ENCODE measurements at places on chromosomes 12 and 14.

GRCh38 chr12:80422550-80422949 lies 21.5 kb upstream of the PTPRQ start:
- DNase-seq, result no peak

- DNase-seq, result no peak
Observed at GRCh38 chr14:96617635-96618034, 115.5 kb downstream of the PAPOLA start.

GRCh38 chr14:105223260-105223659 lies 25.1 kb upstream of the BTBD6 start:
- DNase-seq, result no peak

DNA sequence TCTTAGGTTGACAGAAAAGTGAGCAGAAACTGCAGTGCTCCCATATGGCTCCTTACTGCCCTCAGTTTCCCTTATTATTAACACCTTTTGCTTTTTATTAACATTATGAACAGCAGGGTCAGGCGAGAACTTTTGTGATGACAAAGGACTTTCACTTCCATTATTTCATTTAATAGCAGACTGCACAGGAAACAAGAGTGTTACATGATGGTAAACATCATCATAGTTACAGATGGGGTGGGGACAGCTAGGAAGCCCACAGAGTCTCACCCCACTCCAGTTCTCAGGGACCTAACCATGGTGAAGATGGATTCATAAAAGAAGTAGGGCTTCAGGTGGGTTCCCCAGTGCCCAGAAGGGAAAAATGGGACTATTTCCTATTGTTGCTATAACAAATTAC lies 110.1 kb upstream of the PELI2 start:
- DNase-seq, result no peak
